ENCODE measurements at places on chromosomes 2 and 18. TPM values are rescaled to one million over a fixed set of nuclear protein-coding genes. Genes with fewer than 3 reads are reported as not detected.

DNA sequence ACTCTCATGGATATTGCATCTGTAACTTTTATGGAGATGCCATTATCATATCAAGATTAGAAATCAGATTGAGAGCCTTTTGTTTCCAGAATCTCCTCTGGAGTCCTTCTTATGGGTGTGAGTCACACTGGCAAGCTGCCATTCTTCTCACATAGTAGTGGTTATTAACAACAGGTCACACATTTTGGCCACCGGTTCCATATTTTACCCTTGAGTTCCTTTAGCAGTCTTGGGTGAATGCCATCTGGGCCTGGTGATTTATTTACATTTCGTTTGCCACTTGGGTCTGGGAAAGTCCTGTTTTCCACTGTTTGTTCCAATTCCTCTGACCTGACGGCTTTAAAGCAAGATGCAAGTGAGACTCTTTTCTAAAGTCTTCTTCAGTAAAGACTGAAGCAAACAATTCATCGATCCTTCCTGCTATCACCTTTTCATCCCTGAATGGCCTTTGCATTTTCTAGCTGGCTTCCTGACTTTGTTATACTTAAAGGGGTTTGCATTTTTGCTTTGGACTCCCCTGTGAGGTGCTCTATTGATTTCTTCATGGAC lies 80.5 kb upstream of the CAVIN2 start:
- no peaks in the 10 kb centered on the region for H3K36me3 ChIP-seq
- peak overlapping the region; percentile 24 for H3K4me3 ChIP-seq
- peak overlapping the region; percentile 37 for H3K27ac ChIP-seq
- H3K4me1 ChIP-seq = peaks cover 20% of the 10 kb centered on the region

- peak; percentile 92 for DNase-seq
- no peaks in the 10 kb centered on the region for H3K27me3 ChIP-seq
- H3K36me3 ChIP-seq = peaks cover 31% of the 10 kb centered on the region
- H3K27ac ChIP-seq = peak overlapping the region; percentile 80
- peaks cover 35% of the 10 kb centered on the region for H3K4me1 ChIP-seq
Observed at GRCh38 chr2:165898381-165898780, 55.2 kb downstream of the TTC21B start.

GRCh38 chr18:55811925-55812324 lies 223.9 kb upstream of the TCF4 start:
- H3K4me3 ChIP-seq = no peak overlapping the region
- no peak overlapping the region for H3K27ac ChIP-seq
- no peaks in the 10 kb centered on the region for H3K27me3 ChIP-seq
- no peak for DNase-seq
- H3K36me3 ChIP-seq = no peaks in the 10 kb centered on the region
- peaks cover 7% of the 10 kb centered on the region for H3K4me1 ChIP-seq

- no peaks in the 10 kb centered on the region for H3K36me3 ChIP-seq
- H3K4me1 ChIP-seq = no peaks in the 10 kb centered on the region
- DNase-seq = no peak
Observed at GRCh38 chr2:24642351-24642750, 150.8 kb downstream of the PTRHD1 start.

DNA sequence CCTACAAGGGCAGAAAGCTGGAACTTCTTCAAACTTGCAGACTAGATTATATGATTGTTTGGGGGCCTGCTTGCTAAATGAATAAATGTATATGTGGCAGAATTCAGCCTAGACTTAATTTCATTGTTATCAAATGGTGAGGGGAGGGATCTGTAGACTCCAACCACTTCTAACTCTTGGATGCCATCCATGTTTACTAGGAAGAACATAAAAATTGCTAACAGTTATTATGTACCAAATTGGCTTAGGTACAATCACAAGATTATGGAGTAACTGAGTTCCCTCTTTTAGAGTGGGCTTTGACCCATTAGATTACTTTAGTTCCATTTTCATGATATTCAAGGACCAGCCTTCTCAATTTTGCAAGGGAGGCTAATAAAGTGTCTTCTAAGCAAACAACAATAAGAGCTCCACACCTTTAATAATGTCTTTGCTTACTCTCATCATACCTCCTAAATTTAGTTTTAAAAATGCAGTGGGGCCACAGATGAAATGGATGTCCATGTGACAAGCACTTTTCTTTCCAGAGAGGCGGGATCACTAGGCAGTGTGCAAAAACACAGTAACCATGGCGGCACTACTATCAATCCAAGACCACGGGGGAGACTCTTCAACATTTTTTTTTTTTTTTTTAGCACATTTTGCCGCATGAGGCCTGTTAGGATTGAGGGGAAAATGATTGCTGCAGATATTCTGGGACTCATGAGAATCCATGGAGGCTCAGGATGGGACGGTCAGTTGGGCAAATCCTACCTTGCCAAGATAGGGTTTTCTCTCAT lies 217.6 kb upstream of the SPRED2 start:
- no peak overlapping the region for H3K4me3 ChIP-seq
- no peak for DNase-seq
- no peaks in the 10 kb centered on the region for H3K36me3 ChIP-seq

GRCh38 chr18:6601241-6601640 lies 128.3 kb upstream of the ARHGAP28 start:
- no peak overlapping the region for H3K27ac ChIP-seq
- H3K36me3 ChIP-seq = no peaks in the 10 kb centered on the region
- H3K27me3 ChIP-seq = no peaks in the 10 kb centered on the region
- H3K4me3 ChIP-seq = no peak overlapping the region
- peak; percentile 44 for DNase-seq

GRCh38 chr2:113891265-113891959 lies 1.5 kb downstream of the ACTR3 start:
- H3K27me3 ChIP-seq = no peaks in the 10 kb centered on the region
- H3K27ac ChIP-seq = peak overlapping the region; percentile 96
- H3K4me3 ChIP-seq = peak overlapping the region; percentile 91
- H3K4me1 ChIP-seq = peaks cover 61% of the 10 kb centered on the region
- DNase-seq = peak; percentile 17
- H3K36me3 ChIP-seq = peaks cover 24% of the 10 kb centered on the region

DNA sequence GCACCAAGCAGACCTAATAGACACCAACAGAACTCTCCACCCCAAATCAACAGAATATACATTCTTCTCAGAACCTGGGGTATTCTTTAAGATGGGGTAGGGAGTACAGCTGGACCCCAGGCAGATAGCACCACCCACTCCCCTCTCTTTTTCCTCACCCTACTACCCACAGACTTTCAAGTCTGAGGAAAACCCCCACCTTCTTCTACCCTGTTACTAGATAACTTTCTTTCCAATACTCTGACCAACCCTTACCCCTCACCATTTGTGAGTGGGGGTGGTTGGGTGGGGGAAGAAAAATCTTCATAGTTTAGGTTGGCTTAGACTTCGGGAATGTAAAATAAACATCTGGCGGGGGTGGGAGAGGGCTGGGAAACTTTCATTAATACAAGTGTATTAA lies 20.3 kb upstream of the ZBTB14 start:
- no peaks in the 10 kb centered on the region for H3K4me1 ChIP-seq
- H3K36me3 ChIP-seq = no peaks in the 10 kb centered on the region
- H3K27ac ChIP-seq = no peak overlapping the region
- no peak for DNase-seq
- no peak overlapping the region for H3K4me3 ChIP-seq

GRCh38 chr18:23144640-23145039 lies 9.4 kb downstream of the CABLES1 start:
- no peak overlapping the region for H3K4me3 ChIP-seq
- no peaks in the 10 kb centered on the region for H3K36me3 ChIP-seq
- DNase-seq = no peak
- H3K27me3 ChIP-seq = no peaks in the 10 kb centered on the region
- peaks cover 21% of the 10 kb centered on the region for H3K4me1 ChIP-seq

DNA sequence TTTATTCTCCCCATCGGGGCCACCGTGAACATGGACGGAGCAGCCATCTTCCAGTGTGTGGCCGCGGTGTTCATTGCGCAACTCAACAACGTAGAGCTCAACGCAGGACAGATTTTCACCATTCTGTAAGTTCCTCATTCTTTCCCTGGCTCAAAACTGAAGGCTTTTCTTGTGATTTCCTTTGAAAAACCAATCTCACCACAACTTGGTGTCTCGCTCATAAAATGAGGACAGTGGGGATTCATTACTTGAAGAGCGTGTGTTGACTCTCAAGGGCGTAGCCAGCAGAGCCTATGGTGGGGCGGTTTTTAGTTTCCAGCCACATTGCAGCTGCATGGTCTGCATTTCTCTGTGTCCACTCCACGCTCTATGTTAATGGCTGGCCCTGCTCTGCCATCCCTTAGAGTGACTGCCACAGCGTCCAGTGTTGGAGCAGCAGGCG lies 29.0 kb downstream of the SLC1A4 start:
- H3K4me3 ChIP-seq = no peak overlapping the region
- H3K27ac ChIP-seq = no peak overlapping the region
- H3K36me3 ChIP-seq = peaks cover 27% of the 10 kb centered on the region
- H3K27me3 ChIP-seq = no peaks in the 10 kb centered on the region
- DNase-seq = no peak
- H3K4me1 ChIP-seq = no peaks in the 10 kb centered on the region

DNA sequence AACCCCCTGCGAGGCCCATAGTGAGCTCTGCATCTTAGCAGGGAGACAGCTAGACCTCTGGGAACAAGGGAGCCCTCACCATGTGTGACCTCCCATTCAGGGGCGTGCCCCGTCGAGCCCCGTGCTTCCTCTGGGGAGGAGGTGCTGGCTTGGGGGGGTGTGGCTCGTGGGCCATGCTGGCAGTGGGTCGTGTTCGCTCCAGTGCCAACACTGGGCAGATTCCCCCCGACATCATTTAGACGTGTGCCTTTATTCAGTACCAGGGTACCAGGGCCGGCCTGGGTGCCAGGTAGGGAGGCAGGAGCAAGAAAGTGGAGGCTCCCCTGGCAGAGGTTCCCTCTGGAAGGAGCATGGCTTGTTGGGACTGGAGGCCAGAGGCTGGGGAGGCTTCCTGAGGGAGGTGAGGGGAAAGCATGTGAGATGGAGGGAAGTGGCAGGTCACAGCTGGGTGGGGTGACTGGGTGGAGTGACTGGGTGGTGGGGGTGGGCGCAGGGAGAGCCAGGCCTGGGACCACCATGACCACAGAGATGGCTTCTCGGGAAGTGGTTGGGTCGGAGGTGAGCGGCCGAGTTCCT lies 15.2 kb downstream of the GPC1 start:
- H3K27me3 ChIP-seq = no peaks in the 10 kb centered on the region
- DNase-seq = no peak
- H3K27ac ChIP-seq = no peak overlapping the region
- H3K4me1 ChIP-seq = peaks cover 14% of the 10 kb centered on the region
- peaks cover 11% of the 10 kb centered on the region for H3K36me3 ChIP-seq

- peak overlapping the region; percentile 33 for H3K4me3 ChIP-seq
- H3K27me3 ChIP-seq = no peaks in the 10 kb centered on the region
- peak overlapping the region; percentile 91 for H3K27ac ChIP-seq
- peaks cover 33% of the 10 kb centered on the region for H3K36me3 ChIP-seq
Observed at GRCh38 chr2:179106676-179107428, 56.9 kb upstream of the CCDC141 start.

GRCh38 chr18:62720766-62721613 lies 5.6 kb downstream of the PHLPP1 start:
- H3K27me3 ChIP-seq = no peaks in the 10 kb centered on the region
- H3K27ac ChIP-seq = no peak overlapping the region
- H3K4me3 ChIP-seq = no peak overlapping the region
- no peaks in the 10 kb centered on the region for H3K36me3 ChIP-seq

DNA sequence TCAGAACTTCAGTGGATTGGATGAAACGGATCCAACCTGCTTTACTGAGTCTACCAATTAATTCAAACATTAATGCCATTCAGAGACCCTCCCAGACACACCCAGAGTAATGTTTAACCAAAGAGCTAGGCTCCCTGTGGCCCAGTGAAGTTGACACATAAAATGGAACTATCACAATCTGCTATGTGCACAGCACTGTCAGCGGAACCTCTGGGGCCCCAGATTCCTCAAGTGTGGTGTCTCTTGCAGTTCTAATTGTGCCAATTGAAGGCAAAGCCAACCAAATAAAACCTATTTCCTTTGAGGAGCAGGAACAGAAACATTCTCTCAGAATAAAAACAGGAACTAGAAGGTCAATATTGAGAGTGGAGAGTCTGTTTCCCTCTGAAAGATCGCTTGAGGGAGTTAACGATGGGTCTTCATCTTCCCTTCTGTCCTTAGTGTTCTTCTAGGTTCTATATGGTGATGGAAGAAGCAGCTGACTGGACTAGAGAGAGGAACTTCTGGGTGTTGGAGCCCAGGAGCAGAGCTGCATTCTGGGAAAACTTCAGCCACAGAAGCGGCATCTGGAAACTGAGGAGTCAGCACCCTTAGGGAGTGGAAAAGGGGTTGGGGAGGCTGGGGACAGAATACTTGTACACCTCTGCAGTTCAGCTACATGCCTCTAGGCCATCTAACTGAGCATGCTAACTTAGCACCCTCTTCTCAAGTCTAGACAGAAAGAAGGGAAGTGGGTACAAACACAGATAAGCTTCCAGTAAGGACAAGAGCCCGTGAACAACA lies 174.4 kb upstream of the FBXO11 start:
- no peaks in the 10 kb centered on the region for H3K27me3 ChIP-seq
- H3K27ac ChIP-seq = no peak overlapping the region
- DNase-seq = no peak
- H3K4me3 ChIP-seq = no peak overlapping the region
- H3K4me1 ChIP-seq = no peaks in the 10 kb centered on the region

DNA sequence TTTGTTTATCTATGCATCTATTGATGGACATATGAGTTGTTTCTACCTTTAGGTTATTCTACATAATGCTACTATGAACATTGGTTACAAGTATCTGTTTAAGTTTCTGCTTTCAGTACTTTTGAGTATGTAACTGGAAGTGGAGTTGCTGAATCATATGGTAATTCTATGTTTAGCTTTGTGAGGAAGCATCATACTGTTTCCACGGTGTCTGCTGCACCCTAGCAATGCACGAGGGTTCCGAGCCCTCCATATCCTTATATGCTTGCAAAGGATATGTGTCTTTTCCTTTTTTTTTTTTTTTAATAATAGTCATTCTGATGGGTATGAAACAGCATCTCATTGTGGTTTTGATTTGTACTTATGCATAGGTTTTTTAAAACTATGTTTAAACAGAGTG lies 83.7 kb downstream of the FMNL2 start:
- DNase-seq = no peak
- H3K27ac ChIP-seq = no peak overlapping the region

DNA sequence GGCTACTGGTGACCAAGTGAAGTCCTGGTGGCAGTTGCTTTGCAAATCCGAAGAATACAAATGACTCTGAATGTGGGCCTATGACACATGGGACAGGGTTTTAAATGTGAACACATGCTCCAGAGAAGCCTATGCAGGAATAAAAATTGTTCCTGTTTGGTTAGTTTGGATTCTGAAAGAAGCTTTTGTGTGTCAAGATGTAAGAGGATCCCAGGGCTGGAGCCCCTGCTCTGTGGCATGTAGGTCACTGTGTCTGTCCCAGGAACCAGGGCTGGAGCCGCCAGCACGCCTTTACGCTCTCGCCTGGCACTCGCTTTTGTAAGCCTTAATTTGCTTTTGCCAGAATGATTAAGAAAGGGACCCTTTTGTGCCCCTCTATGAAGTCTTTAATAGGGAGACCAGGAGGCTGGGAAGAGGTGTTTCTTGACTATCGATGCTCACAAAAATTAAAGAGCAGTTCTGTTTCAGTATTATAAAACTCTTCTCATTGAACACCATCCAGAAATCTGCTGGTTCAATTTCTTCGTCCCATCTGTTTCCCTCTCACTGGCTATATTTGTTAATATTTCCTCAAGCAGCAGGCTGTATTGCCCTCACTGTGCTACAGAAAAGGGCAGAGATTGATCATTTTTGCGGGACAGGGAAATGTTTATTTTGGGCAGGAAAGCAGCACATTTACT lies 532.7 kb upstream of the POU3F3 start:
- H3K4me3 ChIP-seq = no peak overlapping the region
- H3K4me1 ChIP-seq = no peaks in the 10 kb centered on the region
- H3K36me3 ChIP-seq = no peaks in the 10 kb centered on the region
- peaks cover 100% of the 10 kb centered on the region for H3K27me3 ChIP-seq
- no peak overlapping the region for H3K27ac ChIP-seq

Gene KCNG2
- total RNA-seq = not detected

Gene GALNT3
- 20.2 TPM for total RNA-seq

Gene GPR55
- total RNA-seq = not detected
